HuH-7 (cell line): ENCODE measurements at places on chromosomes 2 and 18.

DNA sequence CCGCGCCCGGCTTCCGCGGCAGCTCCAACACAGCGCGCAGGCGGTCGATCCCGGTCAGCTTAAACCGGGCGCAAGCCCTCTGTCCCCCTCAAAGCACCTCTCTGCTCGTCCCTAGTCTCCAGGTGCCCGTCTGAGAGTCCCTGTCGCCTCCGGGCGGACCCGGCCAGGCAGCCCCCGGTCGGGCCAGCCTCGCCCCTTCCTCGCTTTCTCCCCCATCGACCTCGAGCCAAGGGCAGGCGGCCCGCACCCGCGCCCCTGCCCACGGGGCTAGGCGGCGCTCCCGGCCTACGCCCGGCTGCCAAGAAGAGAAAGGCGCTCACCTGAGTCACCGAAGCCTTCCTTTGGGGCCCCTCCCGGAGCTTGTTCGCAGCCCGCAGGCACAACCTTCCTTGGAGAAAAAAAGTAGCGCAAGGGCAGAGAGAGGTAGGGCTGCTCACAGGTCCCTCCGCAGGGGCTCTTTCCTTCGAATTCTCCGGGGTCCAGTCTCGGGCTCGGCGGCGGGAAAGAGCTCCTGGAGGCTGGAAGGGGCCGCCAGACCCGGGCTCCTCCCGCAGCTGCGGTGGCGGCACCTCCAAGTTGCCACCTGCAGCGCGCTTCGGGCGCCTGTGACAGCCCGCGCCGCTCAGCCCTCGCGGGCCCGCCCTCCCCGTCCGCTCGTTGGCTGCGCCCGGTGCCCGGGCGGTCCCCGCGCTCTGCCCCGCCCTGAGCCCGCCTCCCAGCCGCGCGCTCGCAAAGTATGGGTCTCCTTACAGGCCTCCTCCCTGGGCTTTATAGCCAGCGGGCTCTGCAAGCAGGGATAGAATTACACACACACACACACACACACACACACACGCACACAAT, 86.5 kb upstream of the EPB41L3 start:
- no peak for DNase-seq

DNA sequence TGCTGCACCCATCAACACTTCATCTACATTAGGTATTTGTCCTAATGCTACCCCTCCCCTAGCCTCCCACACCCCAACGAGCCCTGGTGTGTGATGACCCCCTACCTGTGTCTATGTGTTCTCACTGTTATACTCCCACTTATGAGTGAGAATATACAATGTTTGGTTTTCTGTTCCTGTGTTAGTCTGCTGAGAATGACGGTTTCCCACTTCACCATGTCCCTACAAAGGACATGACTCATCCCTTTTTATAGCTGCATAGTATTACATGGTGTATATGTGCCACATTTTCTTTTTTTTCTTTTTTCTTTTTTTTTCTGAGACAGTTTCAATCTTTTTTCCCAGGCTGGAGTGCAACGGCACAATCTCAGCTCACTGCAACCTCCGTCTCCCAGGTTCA, 284.1 kb upstream of the CYP26B1 start:
- DNase-seq, result no peak

- DNase-seq, result peak; percentile 52
Measured at GRCh38 chr2:28457237-28457636, 38.6 kb upstream of the PLB1 start.

- DNase-seq, result no peak
Measured at GRCh38 chr2:137892739-137893138, 71.5 kb upstream of the HNMT start.

GRCh38 chr2:233093166-233093448, 33.0 kb downstream of the INPP5D start:
- no peak for DNase-seq

GRCh38 chr2:240302933-240303595, 132.4 kb upstream of the GPC1 start:
- DNase-seq, result no peak

DNA sequence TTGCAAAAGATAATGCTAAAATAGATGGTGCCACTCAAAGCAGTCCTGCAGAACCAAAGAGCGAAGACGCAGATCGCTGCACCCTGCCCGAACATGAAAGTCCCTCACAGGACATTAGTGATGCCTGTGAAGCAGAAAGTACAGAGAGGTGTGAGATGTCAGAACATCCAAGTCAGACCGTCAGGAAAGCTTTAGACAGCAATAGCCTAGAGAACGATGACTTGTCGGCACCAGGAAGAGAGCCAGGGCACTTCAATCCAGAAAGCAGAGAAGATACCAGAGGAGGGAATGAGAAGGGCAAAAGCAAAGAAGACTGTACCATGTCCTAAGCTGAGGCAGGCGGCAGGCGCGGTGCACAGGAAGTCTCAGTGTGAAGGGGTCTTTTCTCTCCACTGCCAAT, 34.8 kb upstream of the RBM44 start:
- DNase-seq, result no peak
